Activated CD4-positive, alpha-beta T cell treated with anti-CD3 and anti-CD28 coated beads, Interleukin-10, Interleukin-2, amounts not matched to agents 100 ng/mL and 50 ng/mL, durations not matched to agents 16 hours and 8 hours (primary cell): ENCODE measurements at places on chromosomes 12 and 14.

DNA sequence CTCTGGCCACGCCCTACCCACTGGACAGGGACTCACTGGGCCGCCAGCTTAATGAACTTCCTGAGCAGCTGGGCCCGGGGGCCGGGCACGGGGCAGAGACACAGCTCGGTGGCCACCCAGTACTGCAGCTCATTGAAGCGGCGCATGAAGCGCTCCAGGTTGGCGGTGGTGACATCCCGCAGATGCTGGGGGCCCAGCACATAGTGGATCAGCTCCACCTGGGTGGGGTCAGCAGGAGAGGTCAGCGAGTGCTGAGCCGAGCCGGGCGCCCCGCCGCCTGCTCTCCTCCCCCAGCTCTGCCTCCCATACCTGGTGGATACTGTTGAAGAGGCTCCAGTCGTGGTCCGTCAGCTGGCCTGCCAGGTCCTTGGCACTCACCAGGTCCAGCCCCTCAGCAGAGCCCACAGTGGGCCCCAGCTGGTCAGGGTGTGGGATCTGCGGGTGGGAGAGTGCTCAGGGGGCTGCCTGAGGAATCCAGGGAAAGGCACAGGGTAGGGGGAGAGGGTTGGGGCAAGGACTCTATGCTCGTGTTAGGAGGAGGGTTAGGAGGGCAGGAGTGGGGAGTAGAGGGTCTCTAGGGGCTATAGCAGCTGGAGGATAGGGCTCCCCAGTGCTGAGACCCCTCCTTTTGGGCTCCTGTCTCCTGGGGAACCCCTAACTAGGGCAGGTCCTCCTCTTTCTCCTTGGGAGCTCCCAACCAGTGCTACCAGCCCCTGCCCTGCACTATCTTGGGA lies 15.5 kb upstream of the ENDOU start:
- no peak for DNase-seq

DNA sequence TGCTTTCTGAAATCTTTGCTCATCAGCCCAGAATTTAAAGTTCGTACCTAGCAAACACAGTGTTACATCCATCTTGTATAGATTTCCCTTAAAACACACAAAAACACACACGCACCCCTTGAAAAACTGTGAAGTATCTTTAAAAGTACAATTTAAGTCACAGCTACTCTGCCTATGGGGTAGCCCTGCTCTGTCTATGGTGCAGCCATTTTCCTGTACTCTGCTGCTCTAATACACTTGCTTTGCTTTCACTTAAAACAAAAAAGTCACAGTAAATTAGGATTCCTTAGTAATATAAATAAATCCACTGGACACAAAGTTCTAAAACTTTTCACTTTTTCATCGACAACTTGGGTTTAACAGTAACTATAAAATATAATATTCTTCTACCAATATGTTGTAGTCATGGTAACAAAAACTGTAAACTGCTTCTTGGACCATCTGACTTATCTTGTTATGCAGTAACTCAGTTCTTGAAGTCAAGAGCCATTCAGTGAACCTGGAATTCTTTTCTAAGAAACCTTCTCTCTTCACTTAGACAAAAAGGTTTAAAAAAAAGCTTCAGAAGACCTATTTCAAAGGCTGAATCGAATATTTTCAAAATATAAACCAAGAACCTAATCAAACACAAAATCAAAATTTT lies 63.5 kb downstream of the MED13L start:
- no peak for DNase-seq

- peak; percentile 16 for DNase-seq
Observed at GRCh38 chr14:88613552-88614010, 50.7 kb downstream of the ZC3H14 start.

DNA sequence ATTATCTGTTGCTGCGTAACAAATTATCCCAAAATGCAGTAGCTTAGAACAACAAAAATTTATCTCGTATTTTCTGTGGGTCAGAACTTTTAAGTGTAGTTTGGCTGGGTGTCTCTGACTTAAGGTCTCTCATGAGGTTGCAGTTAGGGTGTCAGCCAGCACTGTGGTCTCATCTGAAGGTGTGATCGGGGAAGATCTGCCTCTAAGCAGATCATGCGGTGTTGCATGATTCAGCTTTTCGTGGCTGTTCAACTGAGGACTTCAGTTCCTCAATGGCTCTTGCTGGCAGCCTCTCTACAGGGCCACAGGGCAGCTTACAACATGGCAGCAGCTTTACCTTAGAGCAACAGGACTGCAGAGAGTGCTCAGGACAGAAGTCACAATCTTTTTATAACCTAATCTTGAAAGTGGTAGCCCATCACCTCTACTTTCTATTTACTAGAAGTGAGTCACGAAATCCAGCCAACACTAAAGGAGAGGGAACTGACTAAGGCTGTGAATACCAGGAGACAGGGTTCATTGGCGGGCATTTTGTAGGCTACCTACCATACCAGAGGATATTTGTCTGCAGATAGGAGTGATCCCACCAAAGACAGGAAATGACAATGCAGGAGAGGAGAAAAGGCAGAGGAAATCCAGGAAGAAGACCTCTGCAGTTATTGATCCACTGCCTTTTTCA lies 1.8 kb upstream of the TMPRSS12 start:
- DNase-seq: no peak

DNA sequence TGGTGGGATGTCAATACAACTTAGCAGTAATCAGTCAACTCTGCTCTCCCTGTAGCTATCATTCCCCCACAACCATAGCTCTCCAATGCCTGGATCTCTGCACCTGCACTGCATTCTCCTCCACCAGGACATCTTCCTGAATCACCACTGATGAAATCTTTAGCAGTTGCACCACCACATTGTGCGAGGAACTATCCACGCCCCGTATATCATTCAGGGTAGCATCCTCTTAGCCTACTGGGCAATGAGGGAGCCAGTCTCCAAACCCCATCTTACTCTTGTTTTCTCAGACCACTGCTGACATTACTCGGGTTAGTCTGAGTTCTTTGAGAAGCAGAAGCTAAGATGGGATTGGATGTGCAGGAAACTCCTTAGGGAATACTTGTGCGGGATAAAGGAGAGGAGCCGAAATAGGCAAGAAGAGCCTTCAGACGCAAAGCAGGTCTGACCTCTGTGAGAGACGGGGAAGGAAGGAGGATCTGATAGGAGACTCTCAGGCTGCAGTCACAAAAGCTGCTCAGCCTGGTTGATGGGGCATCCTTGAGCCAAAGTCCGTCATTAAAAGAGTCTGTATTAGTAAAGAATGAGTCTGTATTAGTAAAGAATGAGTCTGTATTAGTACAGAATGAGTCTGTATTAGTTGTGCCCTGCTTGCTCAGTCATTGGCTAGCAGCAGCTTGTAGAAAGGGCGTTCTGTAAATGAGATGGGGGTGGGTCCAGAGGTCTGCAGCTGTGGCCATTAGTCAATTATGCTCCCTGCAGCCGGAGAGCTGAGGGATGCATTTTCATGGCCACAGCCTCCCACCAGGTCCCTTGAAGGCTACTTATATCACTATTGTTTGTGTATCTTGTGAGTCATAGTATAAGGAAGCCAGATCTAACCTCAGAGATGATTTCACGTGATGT lies 49.6 kb upstream of the RASSF3 start:
- no peak for DNase-seq

DNA sequence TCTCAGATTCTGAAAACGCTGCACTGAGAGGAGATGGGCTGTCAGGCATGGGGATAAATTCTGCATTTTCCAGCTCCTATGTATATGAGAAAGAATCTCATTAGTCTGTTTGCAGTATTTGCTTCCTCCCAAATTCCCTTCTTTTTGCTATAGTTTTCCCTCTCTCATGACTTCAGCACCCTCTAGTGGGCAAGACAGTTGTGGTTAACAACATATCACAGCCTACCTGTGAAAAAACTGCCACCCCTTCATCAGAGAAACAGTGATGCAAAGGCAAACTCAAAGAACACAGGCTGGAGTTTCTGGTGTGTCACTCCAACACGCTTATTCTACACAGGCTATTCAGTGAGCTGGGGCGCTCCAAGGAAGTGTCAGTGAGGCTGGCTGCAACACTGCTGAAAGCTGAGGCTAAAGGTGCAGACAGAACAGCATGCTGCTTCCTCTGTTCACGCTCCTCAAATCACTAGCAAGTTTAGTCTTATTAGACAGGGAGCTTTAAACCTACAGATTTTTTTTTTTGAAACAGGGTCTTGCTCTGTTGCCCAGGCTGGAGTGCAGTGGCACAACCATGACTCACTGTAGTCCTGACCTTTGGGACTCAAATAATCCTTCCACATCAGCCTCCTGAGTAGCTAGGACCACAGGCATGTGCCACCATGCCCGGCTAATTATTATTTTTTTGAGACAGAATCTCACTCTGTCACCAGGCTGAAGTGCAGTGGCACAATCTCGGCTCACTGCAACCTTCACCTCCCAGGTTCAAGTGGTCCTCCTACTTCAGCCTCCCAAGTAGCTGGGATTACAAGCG lies 19.3 kb downstream of the ZC2HC1C start:
- DNase-seq: peak; percentile 49

GRCh38 chr12:46408441-46408840 lies 35.9 kb upstream of the SLC38A2 start:
- no peak for DNase-seq

GRCh38 chr14:84929086-84929485 lies 600.9 kb upstream of the FLRT2 start:
- no peak for DNase-seq

DNA sequence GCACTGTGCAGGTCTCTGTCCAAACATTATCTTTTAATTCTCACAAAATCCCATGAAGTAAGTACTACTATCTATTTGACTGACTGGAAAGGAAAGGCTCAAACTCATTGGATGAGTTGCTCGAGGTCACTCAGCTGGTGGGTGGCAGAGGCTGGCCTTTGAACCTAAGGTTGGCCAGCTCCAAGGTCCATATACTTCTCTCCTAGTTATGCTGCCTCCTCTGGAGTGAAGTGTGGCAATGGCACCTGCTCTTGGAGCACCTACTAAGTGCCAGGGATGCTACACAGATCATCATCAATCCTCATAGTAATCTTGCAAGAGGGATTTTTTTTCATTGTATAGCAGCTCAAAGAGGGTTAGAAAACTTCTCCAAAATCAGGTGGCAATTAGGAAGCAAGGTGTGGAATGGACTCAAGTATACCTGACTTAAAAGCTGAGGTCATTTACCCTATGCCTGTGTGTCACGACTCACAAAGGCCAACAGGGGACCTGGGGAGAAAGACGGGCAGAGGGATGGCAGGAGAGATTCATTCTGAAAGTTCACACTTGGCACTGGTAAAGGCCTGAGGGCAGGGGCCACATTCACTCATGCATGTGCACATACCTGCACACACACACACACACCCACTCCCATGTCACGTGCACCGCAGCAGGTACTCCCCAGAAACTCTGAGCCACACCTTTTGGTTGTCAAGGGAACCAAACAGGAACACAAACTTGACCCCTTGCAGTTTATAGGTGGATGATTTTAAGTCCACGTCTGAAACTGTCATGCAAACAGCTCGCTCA lies 146.4 kb downstream of the FOXN3 start:
- DNase-seq: no peak

GRCh38 chr12:80352474-80352873 lies 91.6 kb upstream of the PTPRQ start:
- no peak for DNase-seq

- peak; percentile 7 for DNase-seq
Observed at GRCh38 chr14:62101189-62101588, 339.0 kb downstream of the SNAPC1 start.

GRCh38 chr12:120261951-120262851 lies 3.3 kb downstream of the PXN start:
- DNase-seq: peak; percentile 36

- DNase-seq: no peak
Observed at GRCh38 chr14:91320266-91320665, 75.8 kb upstream of the GPR68 start.

GRCh38 chr12:78418919-78419318 lies 445.7 kb upstream of the SYT1 start:
- DNase-seq: no peak

DNA sequence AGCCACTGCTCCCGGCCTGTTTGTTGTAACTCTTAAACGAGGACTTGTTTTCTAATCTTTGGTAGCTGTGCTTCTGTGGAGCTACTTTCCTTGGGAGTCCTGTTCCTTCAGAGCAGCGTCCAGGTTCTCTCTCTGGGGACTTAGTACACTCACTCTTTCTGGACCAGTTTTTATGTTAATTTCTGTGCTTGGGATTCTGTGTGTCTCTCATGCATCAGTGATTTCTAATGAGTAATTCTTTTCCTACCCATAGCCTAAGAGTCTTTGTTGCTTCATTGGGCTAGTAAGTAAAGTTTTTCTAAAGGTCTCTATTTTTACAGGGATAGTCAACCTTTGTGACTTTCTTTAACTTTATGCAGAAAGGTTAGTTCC lies 289.3 kb downstream of the FBXL14 start:
- no peak for DNase-seq

DNA sequence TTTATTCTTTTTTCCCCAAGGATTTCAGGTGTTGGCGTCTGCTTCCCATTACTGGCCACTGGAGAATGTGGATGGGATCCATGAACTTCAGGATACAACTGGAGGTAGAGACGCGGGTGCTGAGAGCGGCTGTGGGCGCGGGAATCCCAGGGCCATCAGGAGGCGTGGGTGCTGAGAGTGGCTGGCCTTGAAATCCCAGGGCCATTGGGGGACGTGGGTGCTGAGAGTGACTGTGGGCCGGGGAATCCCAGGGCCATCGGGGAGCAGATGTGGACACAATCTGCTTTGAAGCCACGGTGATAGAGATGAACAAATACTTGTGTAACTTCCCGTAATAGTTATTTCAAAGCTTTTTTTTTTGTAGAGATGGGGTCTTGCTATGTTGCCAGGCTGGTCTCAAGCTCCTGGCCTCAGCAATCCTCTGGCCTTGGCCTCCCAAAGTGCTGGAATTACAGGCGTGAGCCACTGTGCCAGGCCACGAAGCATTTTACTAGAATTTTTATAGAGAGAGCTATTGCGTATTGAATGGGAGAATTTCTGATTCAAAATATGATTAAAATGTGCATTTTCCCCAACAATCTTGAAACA lies 12.8 kb downstream of the ADGRD1 start:
- no peak for DNase-seq
